Esophagus squamous epithelium (tissue), 5 donors: ENCODE measurements at places on chromosomes 13 and 19.

DNA sequence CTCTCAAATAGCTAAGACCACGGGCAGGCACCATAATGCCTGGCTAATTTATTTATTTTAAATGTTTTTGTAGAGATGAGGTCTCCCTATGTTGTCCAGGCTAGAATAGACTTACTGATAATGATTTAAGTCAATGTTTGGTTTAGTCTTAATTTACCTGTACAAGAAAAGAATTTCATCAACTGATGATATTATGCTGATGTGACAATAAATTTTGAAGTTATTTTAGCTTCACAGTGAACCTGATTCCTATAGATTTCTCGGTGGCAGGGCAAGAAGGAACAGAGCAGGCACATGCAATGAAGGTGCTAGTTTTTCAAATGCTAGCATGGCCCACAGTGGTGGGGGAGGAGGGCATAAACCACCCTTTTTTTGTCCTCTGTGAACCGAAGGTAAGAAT lies 42.6 kb upstream of the CBY2 start:
- DNase-seq, result no peak

DNA sequence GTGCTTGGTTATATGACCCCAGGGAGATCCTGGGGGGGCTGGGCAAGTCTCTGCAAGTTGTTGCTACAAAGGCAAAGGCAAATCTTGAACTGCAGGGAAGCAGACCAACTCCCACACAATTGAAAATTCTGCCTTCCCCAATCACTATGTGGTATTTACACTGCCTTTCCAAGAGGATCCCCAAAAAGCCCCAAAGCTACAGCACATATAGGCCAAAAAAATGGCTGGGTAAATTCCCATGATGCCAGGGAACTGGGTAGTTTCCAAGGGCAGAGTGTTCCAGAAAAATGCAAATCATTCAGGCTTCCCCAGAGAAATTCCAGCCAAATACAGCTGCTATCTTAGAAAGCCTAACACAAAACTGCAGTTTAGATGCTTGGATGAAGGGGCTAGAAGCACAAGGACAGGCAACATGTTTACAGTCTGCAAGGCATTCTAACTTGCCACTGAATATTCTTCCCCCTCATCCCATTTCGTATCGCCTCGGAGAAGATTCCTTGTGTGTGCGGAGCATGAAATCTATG lies 6.2 kb downstream of the FOXO1 start:
- DNase-seq, result no peak

- no peak for DNase-seq
These were observed 664.1 kb downstream of the EFNB2 start for GRCh38 chr13:105871326-105871725.

- DNase-seq, result no peak
These were observed 3.6 kb upstream of the HAMP start for GRCh38 chr19:35278578-35279284.

GRCh38 chr13:106534639-106535551 lies 567 bp downstream of the EFNB2 start:
- DNase-seq, result no peak

DNA sequence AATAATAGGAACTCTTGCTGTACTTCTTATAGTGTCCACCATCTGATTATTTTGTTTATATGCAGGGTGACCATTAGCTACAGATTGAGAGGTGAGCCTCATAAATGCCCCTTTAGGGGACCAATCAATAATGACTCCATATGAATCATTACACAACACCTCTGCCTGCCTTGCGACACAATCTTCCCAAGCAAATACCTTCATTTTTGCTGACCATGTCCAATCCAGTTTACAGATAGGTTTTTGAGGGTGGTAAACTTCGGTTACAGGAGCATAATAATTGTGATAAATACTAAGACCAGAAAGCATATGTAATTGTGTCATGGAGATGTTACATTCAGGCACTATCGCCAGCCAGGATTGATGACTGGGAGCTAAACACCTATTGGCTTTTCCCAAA lies 23.6 kb upstream of the IL17D start:
- no peak for DNase-seq

DNA sequence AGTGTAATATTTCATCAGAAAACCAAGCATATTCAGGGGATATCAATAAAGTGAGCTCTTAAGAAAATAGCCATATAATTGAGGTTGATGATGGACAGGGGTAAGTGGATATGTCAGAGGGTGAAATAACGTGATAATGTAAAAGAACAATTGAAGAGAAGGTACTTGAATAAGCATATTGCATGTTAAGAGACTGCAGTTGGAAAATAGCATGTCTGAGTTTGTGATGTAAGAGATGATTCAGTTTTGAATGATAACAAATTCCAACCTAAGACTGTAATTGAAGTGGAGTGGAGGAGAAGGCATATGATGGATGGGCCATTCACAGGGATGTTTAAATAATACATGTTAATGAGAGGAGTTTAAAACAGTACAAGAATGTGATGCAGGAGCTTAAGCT lies 1633.5 kb downstream of the SLITRK1 start:
- DNase-seq, result no peak

DNA sequence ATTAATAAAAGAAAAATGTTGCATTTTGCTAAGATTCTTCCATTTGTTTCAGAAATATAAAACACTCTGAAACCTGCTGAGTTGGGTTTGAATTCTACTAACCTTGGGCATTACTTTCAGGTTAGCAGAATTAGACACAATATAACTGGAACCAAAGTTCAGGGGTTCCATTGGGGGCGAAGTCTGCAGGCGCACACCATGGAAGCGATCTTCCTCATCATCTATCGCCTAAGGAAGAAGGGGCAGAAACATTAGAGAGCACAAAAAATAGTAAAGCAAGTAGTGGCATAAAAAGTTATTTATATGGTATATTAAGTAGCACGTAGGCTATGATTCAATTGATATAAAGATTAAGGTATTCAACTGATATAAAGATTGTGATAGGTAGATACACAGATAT lies 34.1 kb downstream of the CARD8 start:
- no peak for DNase-seq

- DNase-seq, result no peak
These were observed 183.9 kb upstream of the CSNK1A1L start for GRCh38 chr13:37289212-37289935.
